ENCODE measurements at places on chromosomes 7 and 10. TPM values are rescaled to one million over a fixed set of nuclear protein-coding genes. Genes with fewer than 3 reads are reported as not detected.

The RFC2 gene
- 11.5 TPM for total RNA-seq

The FXYD4 gene
- total RNA-seq = not detected

The WNT8B gene
- not detected for total RNA-seq

- DNase-seq = no peak
These were observed 21.7 kb upstream of the NCAPG2 start for GRCh38 chr7:158726277-158726807.

- no peak for DNase-seq
These were observed 5.2 kb upstream of the PRKAR2B start for GRCh38 chr7:107039199-107039900.

DNA sequence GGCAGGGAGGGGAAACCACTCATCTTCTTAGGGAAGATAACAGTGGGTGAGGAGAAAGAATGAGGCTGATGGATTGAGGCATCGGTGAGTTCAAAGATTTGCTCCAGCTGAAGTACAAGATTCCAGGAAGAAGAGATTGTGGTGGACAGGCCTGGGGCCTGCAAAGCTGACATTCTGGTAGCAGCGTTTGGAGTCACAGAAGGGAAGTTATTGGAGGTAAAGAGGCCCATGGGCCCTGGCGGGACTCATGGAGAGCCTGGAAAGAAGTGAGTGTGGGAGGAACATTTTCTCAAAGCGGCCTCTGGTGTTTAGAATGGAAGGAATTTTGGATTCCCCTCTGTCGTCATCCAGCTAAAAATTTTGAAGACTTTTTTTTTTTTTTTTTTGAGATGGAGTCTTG is 160.0 kb upstream of the KLF6 start:
- DNase-seq = no peak

DNA sequence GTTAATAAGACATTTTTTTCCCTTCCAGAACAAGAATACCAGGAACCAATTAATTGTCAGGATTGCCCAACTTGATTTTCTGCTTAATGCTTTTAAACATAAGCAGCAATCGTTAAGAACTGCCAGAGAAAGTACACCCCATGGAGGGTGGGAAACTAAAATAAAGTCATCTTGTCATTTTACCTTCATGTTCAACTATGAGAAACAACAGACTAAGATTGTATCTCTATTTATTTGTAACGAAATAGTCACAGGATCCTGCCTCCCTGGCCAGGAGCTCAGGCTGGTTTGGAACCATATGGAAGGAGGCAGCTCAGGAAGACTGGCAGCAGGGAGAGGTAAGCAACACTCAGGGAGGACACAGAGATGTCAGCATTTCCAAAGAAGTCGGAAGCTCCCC is 129.6 kb downstream of the TNS3 start:
- DNase-seq = no peak

The CALCR gene
- 0.28 TPM for total RNA-seq

The ITGB8 gene
- 3.6 TPM for total RNA-seq

- no peak for DNase-seq
These were observed 244.0 kb downstream of the WDR37 start for GRCh38 chr10:1300218-1300617.

The SYNPO2L gene
- 202 TPM for total RNA-seq

The ANKRD61 gene
- total RNA-seq = not detected

- peak; percentile 86 for DNase-seq
These were observed 21.5 kb downstream of the SH3PXD2A start for GRCh38 chr10:103833731-103834365.

GRCh38 chr7:23277359-23277989 is 21.7 kb upstream of the MALSU1 start:
- DNase-seq = no peak

The IDI2 gene
- 0.29 TPM for total RNA-seq

DNA sequence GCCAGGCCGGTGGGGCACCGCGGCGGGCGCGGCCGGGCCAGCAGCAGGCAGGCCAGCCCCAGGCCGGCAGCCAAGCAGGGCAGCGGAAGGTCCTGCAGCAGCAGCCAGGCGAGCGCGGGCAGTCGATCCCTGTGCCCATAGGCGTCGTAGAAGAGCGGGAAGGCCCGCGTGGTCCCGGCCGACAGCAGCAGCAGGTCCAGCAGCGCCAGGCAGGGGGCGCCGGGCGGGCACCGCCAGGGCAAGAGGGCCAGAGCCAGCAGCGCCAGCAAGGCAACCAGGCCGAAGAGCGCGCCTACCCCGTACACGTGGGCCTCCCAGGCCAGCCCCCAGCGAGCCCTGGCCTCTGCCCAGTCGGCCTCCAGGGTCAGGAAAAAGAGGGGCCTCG is 8.4 kb upstream of the RBM28 start:
- DNase-seq = peak; percentile 81

- no peak for DNase-seq
These were observed 48.8 kb upstream of the EXOC6 start for GRCh38 chr10:92799568-92799967.

The GIMAP7 gene
- 25.5 TPM for total RNA-seq

GRCh38 chr10:86403183-86403797 is 36.7 kb upstream of the GRID1 start:
- DNase-seq = no peak

The PROSER2 gene
- 1.5 TPM for total RNA-seq

DNA sequence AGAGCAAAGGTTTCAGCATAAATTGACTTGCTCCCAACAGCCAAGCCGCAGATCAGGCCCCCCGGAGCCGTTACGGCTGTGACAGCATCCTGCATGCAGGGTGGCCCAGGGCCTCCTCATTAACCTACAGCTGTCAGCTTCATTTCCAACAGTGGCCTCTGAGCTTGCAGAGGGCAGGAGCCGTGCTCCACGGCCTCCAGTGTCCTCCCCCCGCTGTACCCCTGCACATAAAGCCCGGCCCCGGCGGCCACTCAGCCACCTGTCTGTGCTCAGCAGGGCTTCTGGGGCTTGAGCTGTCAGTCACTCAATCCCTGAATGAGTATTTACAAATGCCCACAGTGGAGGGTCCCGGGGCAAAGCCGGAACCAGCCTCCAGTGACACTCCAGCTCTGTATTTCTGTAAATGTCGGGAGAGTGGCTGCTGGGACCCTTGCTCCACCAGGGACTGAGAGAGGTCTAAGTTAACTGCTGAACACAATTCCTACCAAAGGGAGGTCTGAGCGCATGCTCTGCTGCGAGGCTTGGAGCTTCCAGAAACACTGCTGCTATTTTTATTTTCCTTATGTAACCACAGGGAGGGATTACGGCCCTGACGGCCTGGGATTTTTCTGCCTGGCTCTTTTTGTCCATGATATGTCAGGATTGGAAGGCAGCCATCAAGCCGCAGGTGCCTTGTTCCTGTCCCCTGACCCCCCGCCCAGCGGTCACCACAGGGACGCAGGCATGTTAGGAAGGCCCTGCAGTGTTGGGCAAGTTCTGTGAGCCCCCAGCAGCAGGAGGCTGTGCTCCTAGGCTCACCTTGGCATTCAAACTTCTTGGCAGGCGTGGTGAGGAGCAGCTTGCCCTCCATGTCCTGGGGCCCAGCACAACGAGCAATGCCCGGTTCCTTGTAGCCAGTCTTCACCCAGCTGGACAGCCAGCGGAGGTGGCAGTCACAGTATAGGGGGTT is 165.0 kb downstream of the SLIT1 start:
- no peak for DNase-seq

- DNase-seq = no peak
These were observed 581.7 kb downstream of the SDK1 start for GRCh38 chr7:3882782-3883181.

DNA sequence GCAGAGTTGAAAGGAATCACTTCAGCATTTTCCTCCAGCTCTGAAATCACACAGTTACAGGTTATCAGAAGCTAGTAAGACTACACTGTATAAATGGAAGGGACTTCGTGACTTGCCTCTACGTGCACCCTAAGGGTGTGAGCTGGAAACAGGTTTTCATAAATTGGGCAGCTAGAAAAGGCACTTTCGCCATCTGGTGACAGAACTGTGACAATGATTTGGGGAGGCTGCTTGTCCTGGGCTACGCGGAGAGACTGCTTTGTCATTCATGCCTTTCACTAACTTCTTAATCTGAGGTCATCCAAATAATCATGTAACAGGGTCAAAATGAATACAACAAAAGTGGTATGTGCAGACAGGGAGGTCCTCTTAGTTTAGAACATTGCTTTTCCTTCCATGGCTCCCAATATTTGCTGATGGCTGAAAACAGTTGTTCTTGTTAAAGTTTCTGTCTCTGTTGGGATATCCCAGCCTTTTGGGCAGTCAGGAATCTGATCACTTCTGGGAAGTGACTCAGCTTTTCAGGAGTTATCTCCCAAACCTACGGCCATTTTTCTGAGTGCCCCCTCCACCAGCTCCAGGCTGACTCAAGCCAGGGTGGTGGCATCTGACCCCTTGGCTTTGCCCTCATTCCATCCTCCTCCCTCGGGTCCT is 17.8 kb downstream of the VWC2 start:
- DNase-seq = no peak

- DNase-seq = no peak
These were observed 10.2 kb upstream of the PPP1R3C start for GRCh38 chr10:91642831-91643692.

Data from right cardiac atrium (tissue), 5 donors.